Hematopoietic multipotent progenitor cell treated with erythropoietin and hydrocortisone succinate and interleukin-3 and kit ligand, for 8 days (in vitro differentiated cells): ENCODE measurements at places on chromosomes 13 and 19.
A peak's percentile ranks its signal among the peaks of the same experiment; 100 is the strongest.

DNA sequence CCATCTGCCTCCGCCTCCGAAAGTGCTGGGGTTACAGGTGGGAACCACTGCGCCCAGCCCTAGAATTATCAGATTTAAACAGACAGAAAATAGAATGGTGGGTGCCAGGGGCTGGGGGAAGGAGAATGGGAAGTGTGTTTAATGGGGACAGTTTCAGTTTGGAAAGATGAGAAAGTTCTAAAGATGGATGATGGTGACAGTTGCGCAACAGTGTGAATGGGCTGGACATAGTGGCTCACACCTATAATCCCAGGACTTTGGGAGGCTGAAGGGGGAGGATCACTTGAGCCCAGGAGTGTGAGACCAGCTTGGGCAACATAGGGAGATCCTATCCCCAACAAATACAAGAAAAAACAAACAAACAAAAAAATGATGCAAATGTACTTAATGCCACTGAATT, 15.9 kb downstream of the KANK2 start:
- no peak for DNase-seq

GRCh38 chr19:40592170-40592569, 9.0 kb upstream of the LTBP4 start:
- peak; percentile 69 for DNase-seq

GRCh38 chr13:25930653-25931052, 121.2 kb downstream of the SHISA2 start:
- DNase-seq: no peak

GRCh38 chr19:51434456-51434855, 17.0 kb upstream of the SIGLEC10 start:
- no peak for DNase-seq

DNA sequence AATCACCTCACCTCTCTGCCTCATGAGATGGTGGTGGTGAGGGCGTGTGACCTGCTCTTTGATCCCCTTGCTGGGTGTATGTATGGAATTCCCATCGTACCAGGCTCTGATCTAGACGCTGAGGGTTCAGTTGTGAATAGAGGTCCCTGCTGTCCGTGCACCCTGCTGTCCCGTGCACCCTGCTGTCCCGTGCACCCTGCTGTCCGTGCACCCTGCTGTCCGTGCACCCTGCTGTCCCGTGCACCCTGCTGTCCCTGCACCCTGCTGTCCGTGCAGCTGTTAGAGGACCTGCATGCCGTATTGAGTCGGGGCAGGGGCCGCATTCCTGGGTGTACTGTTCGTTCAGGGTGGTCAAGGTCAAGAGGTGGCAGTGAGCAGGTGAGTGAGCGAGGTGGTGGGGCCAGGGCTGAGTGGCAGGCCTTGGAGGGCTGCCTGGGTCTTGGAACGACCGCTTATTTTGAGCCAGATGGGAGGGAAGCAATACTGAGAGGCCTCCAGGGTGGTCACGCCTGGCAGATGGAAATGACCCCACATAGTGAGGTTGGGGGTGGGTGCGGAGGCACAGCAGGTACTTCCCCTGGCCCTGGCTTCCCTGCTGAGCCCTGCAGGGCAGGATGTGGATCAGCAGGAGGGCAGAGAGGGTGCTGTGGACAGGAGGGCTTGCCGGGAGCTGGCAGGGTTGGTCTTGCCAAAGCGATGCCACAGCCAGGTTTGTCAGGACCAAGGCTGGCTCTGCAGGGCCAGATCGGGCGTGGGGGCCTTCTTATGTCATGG, 4.6 kb upstream of the EPN1 start:
- no peak for DNase-seq

GRCh38 chr13:57665481-57665880, 33.9 kb downstream of the PCDH17 start:
- no peak for DNase-seq

DNA sequence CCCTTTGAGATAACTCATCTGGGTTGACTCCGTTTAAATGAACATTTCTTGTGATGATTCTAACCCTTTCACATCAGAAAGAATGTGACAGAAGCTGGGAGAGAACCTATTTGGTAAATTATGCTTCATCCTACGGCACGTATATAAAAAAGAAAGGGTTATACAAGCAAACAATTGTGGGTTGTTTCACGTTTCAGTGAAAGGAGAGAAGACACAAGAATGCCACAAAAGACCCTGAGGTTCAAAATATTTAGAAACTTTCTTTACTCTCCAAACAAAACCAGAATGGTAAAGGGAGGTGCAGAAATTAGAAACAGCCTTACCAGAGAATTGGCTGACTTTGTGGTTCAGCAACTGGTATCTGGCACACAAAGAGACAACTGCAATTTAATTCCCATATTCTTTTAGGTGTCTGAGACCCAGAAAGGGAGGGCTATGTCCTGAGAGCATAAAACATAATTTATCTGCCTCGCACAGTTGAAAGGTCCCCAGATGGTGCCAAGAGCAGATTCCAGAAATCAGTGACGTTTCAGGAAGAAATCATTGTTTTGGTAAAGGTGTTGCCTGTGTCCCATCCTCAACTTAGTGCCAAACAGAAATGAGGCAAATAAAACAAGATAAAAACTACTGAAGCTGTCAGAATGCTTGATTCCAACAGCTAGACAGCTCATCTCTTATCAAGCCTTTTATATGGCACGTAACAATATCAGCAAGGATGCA, 361.4 kb downstream of the EFNB2 start:
- no peak for DNase-seq

DNA sequence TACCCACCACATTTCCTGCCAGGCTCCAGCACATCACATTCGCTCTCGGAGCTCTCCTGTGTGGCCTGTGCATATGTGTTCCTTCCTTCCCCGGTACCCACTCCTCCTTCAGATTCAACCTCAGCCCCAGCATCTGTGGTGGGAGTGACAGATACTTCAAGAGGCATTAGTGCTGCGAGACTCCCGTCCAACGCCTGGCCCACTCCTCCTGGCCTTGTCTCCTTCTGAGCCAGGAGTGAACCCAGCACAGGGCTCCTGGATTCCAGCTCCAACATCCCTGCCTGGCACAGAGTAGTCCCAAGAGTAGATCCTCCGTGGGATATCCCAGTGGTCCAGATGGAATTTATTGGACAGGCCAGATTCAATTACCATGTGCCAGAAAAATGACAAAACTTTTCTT, 55.9 kb downstream of the SACS start:
- no peak for DNase-seq

GRCh38 chr13:46948338-46948737, 51.5 kb upstream of the HTR2A start:
- DNase-seq: no peak

DNA sequence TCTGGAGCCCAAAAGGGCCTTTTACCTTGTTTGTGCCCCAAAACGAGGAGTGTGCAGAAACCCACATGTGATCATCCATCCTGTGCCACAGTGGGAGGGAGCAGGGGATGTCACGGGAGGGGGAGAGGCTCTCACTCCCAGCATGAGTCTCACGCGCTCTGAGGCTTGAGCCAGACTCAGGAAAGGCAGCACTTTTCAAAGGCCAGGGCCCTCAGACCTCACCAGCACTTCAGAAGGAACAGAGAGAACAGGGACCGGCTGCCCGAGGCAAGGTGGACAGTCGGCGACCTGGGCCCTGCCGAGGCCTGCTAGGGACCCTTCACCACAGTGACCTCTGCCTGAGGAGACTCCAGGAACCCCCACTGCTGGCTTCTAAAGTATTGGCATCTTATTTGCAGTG, 71.7 kb upstream of the WASF3 start:
- DNase-seq: no peak
